Common myeloid progenitor, CD34-positive (primary cell): ENCODE measurements at places on chromosomes 16 and 17.
A peak's percentile ranks its signal among the peaks of the same experiment; 100 is the strongest.

DNA sequence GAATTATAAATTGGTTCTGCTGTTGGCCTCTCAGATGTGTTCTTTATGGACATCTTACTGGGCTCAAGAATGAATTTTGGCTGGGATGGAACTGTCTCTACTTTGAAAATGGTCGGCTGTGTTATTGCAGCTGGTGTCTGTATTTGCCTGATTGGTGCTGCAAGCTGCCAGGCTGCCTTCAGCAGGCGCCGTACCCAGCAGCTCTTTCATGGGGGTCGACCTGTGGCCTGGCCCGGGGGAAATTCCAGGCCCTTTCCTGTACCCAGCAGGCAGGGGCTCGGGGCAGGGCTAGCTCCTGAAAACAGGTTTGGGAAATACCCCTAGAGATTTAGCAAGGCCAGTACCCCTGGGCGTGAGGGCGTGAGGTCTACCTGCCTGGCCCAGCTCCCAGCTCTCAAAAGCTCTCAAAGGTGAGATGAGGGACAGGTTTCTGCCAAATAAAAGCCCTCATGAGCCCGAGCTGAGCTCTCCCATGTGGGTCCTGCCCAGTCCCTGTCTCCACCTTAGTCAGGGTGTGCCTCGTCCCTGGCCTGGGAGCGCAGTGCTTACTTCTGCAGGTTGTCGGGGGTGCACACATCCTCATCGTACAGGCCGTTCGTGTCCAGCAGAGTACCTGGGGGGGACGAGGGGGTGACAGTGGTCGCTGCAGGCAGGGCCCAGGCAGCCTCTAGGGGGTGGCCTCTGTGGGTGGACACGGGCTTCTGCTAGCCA is 52.3 kb downstream of the PRMT7 start:
- DNase-seq: no peak

DNA sequence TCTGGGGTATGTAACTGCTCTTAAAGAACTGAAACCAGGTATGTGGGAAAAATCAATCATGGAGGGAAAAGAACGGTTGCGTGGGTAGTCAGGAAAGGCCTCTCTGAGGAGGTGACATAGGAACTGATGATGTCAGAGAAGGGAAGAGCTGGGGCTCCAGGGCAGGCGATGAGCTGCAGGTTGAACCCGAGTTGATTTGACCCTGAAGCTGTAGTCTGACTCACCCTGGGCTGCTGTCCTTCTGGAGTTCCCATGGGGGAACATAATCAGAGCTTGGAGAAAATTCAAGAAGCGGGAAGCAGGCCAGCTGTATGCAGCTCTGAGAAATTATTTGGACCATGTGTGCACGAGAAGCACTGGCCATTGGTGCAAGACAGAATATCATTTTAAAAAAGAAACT is 16.7 kb downstream of the SLC6A2 start:
- DNase-seq: no peak

DNA sequence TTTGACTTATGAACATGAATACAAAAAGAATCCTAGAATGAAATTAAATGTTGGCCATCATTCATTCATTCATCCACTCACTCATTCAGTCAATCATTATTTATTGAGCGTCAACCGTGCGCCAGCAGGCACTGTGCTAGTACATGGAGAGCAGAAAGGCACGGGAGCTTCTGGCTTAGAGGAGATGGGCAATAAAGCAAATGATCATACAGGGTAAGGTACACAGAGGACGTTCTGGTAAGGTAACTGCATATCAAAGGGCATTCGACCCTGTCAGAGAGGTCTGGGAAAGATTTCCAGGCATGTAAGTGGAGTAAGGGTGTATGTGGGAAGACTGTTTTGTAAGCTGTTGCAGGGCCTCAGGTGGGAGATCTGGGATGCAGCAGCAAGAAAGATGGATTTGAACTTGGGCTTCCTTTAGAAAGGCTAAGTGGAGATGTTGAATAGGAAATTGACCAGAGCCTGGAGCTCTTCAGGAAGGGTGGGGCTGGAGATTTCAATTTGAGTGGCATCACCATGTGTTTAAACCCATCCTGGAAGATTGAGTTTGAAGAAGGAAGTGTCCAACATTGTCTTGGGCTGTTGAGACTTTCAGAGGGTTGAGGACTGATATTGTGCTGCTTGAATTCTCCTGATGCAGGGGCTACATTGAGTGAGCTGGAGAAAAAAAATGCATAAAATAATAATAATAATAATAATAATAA is 2.8 kb upstream of the MSI2 start:
- DNase-seq: no peak

- DNase-seq: peak; percentile 73
These were observed 4.4 kb downstream of the TP53I13 start for GRCh38 chr17:29572691-29573557.

GRCh38 chr17:34172390-34172918 is 82.6 kb upstream of the CCL2 start:
- DNase-seq: no peak

DNA sequence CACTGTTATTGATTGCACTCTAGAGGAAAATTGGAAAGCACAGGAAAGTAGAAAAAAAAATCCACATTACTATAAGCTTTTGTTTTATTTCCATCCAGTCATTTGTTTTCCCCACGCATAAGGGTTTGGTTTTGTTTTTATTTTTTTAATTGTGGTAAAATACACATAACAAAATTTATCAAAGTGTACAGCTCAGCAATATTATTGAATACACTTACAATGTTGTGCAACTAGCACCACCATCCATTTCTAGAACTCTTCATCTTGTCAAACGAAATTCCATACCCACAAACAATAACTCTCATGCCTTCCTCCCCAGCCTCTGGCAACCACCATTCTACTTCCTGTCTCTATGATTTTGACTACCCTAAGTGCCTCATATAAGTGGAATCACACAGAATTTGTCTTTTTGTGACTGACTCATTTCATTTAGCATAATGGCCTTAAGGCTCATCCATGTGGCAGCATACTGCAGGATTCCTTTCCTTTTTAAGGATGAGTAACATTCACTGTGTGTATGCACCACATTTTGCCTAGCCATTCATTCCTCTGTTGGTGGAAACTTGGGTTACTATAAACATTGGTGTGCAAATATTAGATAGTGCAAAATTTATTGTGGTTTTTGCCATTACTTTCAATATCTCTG is 11.1 kb downstream of the SPPL2C start:
- no peak for DNase-seq

GRCh38 chr17:45429339-45430005 is 3.2 kb downstream of the ARHGAP27 start:
- DNase-seq: no peak

DNA sequence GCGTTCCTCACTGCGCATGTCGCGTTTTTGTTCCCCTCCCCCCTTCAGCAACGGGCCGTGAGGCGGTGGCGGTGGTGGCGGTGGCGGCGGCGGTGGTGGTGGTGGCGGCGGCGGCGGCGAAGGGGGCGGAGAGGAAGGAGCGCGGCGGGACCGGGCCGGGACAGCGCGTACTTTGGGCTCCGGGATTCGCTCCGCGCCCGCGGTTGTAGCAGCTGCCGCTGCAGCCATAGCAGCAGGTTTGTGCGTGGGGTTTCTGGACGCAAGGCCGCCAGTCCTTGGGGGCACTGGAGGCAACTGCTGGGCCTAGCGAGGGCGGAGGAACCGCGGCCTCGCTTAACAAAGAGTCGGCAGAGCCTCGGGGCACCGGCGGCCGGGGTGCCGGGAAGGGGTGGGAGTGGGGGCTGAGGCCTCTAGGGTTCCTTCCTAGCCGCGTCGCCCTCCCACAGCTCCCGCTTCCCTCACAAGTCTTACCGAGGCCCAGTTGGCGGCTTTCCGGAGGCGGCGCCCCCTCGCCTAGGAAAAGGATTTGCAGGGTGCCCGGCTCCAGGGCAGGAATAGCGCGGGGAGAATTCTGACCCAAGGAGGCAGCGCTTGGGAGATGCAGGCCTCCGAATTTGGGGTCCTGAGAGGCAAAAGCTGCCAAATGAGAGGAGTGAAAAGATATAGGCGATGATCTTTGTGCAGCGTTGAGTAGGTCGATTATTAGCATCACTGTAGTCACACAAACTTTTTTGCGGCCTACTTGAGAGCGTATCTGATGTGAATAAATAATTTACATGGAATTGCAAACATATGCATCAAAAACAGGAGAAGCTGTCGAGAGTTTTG is at the start of gene DDX42:
Gene DDX42 (plus strand): TSS at position 30 of the 828 bp plus-strand sequence. CDS start 12,880 bp downstream, outside the sequence.
- DNase-seq: no peak

DNA sequence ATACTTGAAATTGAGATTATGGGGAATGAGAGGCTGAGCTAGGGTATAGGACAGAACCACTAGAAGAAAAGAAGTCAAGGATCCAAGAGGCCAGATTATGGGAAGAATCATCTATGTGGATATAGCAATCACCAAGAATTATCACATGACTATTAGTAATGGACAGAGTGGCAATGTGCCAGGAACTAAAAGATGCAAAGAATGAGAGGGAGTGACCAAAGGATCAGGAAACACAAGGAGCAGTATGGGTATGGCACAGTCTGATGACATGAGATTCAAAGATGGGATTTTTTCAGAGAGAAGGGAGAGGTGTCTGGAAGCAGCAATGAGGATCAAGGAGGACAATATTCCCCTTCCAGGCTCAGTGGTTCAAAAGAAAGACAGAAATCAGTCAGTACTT is 212.2 kb downstream of the AATF start:
- no peak for DNase-seq

- DNase-seq: no peak
These were observed 20.3 kb downstream of the ANKRD40 start for GRCh38 chr17:50687200-50688066.

- DNase-seq: no peak
These were observed 14.4 kb downstream of the SYCE1L start for GRCh38 chr16:77213542-77214106.
